ENCODE measurements at places on chromosomes 1 and 21.

DNA sequence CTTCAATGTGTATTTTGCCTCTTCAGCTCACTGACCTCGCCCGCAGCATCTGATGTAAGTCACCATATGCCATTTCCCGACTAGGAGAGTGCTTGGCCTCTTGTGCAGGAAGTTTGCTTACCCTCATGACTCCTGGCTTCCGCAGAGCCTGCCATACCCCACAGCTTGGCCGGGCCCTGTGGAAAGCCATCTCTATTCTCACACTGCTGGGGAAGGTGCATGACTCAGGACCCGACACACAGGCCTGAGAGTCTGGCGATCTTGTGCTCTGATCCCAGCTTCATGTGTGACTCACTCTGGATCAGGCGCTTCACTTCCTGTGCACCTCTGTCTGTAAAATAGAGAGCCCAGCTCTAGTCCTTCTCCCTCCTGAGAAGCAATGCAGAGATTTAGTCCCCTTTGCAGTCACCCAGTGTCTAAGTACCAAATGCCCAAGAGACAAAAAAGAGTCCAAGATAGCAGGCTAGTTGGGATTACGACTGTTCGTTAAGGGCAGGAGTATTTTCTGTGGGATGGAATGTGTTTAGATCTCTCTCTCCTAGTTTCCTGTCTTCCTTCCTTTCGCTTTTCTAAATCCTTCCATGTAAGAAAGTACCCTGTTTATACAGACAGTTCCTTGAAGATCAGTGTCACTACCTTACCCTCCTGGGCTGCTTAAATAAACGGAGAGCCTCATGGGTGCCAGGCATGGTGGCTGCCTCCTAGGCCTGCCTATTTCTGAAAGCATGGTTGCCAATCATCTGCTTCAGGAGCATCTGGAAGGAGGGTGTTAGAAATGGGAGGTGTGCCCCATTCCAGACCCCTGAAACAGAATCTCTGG, 62.8 kb upstream of the KIF26B start:
- peak; percentile 86 for DNase-seq

- no peak for DNase-seq
These were observed 31.4 kb downstream of the PCNT start for GRCh38 chr21:46355161-46356004.

- DNase-seq: no peak
These were observed 129.7 kb upstream of the FAM72C start for GRCh38 chr1:144101397-144102045.

DNA sequence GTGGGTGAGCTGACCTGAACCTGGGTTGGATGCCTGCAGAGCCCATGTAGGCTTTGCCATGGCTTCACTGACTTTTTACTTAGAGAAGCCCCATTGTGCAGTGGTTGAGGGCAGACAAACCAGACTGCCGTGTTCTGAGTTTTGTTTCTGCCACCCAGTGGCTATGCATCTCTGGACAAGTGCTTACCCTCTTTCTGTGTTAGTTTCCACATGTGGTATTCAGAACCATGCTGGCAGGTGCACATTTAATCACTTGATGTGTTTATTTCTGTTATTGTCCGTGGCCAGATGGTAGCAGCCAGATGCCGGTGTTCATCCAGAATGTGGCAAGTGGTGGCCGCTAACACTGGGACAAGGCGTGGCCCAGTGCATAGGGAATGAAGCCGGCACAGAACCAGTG, 10.3 kb upstream of the PTPN7 start:
- no peak for DNase-seq

DNA sequence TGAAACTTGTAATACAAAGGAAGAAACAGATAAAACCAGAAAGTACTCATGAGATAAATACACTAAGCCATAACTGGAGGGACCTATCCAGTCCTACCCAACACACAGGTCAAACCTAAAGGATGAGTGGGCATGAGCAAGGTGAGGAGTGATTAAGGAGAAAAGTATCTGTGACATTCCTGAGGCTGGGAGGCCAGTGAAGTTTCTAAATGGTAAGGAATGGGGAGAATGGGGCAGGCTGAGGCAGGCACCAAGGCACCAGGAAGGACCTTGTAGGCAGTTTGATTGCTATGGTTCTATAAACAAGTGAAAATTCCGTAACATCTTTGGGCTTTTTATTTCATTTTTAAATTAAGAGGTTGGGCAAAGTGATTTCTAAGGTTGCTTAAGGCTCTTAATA, 10.4 kb downstream of the DDX59 start:
- no peak for DNase-seq

DNA sequence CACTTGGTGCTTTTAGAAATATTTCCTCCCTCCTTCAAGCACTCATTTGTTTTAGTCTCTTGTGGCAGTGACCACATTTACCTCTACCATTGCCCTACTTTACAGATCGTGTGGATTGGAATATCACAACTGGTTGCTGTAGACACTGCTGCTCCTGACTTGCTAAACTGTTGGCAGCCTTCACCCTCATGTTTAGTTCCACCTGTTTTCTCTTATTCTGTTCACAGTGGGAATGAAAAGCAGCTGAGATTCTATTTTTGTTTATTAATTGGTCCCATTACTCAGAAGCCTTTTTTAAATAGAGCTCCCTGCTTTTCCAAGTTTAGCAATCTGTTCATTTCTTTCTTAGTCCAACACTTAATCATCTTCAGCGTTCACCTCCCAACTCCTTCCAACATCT, 308.9 kb downstream of the RWDD3 start:
- no peak for DNase-seq

DNA sequence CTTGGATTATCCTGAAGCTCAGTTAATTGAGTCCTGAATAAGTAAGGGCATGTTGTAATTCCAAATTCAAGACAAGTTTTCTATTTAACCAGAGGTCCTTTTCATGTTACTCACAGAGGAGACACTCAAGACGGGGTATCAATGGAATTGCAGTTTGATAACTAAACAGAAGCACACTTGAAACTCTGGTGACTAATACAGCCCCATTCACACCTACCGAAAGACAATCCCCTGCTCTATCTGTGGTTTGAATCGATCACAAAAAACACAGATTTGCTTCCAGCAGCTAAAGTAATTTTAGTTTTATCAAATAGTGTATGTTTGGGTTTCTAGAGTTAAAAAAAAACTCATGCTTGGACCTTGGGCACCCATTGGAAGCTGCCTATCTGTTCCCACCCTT, 60.4 kb downstream of the TEX35 start:
- no peak for DNase-seq

DNA sequence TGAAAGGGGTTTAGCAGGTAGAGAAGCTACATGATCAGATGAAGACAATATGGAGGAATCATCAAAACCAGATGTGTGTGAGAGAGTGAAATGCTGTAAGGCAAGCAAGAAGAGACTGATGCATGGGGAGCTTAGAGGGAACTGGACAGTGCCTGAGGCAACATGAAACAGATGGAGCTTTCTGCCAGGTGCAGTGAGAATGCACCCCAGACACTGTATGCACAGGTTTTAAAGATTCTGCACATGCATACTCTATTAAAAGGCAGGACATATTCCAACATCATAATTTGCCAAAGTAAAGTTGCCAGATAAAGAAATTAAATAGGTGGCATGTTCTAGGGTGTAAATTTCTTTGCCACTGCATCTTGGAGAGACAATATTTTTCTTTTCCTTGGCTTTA, 200.1 kb downstream of the AMY1C start:
- DNase-seq: no peak

DNA sequence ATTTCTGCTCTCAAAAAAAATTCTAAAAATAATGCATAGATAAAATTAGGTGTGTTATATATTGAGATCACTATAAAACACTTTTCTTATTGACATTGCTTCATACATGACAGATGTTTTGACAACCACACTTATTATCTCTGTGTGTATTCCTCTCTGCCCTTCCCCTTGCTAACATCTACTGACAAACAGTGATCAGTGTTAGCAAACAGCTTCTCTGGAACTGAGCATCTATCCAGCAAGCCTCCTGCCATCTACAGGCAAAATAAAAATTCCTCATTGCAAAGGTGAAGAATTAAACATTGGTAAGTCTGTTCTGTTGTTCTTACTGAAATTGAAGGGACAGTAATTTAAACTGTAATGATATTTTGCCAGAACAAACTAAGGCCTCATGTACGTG, 2153.9 kb downstream of the NCAM2 start:
- no peak for DNase-seq

DNA sequence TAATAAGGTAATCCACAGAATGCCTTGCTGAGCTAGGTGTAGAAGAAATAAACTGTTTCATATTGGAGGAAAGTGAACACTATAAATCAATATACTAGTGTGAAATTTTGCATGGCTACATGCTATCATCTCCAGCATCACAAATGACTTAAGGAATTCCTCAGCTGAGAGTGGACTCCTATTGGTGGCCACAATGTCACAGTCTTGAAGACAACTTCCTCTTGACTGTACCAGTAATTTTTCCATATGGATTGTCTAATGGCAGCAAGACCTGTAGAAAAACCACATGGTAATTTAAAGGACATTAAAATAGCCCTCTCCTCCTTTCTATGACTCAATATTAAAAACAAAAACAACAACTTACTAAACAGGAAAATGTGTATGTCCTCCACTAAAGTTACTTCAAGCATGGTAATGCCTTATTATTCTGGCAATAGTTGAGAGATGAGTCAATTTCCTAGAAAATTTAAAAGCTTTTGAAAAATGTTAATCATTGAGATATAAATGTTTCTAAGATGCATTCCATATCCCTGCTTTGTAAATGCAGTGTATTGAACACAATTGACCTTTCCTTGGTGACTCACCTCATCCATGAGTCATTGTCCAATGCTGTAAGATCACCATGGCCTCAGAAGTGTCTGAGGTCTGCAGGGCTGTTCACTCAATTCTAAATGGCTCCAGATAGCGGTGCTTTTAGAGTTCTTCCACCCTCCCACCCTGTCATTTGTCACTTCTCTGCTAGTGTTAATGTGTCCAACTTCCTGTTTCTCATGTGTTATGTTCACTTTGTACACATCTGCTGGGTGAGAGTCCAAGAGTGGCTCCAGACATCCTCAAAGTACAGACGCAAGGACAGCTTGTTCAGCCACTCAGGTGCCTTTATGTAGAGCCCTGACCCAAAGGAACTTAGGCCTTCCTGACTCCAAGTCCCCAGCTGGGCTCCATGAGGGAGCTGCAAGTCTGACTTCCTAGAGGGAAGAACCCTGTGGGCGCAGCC, 32.8 kb upstream of the DNASE2B start:
- peak; percentile 90 for DNase-seq

GRCh38 chr21:35652196-35652595, 408.1 kb downstream of the SETD4 start:
- DNase-seq: no peak

DNA sequence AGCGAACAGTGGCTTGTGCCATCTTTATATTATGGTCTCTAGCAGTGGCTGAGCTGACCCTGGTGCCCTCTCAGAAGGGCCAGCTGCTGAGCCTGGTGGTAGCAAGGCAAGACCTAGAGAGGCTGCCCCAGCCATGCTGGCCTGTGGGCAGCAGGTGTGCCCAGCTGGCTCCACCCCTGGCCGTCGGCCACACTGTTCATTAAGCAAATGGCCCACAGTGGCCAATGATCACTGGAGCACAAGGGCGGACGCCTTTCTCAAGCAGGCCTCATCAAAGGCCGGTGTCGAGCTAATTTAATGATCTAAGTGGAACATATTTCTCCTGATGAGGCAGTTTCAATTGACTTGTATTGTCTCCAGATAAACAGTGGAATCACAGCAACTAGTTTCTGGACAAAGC, 89.4 kb downstream of the GRIK3 start:
- no peak for DNase-seq

DNA sequence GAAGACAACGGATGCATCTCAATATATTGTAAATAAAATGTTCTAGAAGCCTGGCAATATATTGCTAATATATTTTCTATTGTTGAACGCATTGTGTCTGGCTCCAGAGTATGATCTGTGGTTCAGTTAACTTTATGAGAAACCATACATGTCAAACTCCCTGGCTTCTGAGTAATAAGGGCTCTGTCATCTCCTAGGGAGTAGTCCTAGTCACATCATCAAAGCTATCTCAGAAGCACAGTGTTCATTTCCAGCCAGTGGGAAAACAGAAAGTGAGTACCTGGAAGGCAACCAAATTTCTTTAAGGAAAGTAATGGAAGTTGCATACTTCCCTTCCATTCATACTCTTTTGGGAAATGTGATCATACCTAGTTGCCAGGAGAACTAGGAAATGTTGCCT, 27.0 kb upstream of the ST6GALNAC5 start:
- no peak for DNase-seq

GRCh38 chr1:45870500-45870899, 67.1 kb downstream of the MAST2 start:
- no peak for DNase-seq

DNA sequence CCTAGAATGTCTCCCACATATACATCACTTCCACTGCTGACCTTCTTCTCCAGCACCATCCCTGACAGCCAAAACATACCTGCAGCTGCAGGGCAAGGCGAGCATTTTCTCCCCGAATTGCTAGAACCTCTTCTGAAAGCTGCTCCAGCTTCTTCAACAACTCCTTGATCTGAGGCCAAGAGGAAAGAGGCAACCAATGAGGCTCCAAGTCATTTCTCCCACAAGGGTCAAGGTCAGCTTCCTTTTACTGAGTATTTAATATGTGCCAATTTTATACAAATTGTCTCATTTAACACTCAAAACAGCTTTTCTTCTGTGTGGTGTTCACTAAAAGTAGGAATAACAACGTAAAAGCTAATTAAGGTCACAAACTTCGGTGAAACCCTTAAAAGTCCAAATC, 9.4 kb upstream of the PIAS3 start:
- no peak for DNase-seq

DNA sequence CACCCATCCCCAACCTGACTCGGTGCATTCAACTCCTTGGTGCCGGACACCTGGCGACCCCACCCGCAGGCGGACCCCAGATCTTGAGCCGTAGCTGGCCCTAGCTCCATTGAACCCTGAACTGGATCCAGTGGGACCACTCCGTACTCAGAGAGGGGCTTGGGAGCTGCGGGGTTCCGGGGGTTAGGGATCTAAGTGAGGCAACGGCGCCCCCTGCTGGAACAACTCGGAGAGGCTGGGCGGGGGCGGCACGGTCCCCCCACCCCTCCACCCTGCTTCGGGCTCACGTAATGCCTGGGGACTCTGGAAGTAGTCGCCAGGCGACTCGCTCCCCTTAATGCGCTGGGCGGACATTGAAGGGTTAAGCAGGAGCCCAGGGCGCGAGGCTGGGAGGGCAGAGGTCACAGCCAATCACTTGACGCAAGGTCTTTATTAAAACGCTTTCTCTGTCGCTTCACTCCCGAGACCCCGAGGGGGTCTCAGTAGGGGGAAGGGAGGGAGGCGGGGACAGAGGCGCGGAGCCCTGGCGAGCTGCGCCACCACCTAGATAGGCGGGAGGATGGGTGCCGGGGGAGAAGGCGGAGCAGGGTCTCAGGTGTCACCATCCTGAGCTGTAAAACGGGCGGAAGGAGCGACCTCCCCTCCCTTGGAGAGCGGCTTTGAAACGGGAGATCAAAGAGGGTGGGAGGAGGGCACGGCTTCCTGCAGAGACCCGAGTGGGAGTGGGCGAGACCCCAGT, 704 bp upstream of the CRABP2 start:
- DNase-seq: no peak
